ENCODE measurements at places on chromosomes 5 and 9.
A peak's percentile ranks its signal among the peaks of the same experiment; 100 is the strongest.

DNA sequence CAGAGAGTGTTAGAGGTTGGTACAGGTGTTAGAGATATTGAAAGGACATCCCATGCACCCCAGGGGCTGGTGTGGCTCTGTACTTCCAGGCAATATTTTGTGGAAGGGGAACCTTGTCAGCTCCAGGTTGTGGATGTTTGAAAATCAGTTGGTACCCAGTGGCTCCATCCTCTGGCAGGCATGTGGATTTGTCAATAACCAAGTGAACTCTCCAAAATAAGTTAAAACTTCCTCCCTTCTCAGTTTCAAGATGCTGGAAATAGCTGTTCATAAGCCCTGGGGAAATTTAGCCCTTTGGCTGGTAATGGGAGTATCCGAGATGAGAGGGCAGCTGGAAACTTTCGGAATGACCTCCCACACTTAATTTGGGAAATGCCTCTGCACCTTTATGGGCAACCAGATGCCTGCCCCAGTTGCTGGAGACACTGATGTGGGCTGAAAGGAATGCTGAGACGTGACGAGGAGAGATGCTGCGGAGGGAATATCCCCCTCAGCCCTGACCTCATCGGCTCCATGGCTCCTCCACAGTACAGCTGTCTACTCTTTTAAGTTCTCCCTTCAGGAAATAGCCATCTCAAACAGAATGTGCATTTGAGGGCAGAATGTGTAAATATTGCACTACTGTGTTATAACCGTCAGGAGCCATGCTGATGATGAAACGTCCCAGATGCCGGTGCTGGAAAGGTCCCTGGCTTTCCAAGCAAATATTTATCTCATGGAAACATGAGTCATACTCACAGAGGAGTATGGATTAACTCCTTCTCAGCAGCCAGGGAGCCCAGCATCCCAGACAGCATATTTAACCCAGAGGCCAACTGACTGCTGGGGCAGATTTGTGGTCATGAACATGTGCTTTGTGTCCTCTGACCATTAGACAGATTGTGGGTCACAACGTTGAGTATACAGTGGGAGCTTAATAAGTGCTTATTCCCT, 29.5 kb downstream of the TGFBI start:
- no peak for DNase-seq

DNA sequence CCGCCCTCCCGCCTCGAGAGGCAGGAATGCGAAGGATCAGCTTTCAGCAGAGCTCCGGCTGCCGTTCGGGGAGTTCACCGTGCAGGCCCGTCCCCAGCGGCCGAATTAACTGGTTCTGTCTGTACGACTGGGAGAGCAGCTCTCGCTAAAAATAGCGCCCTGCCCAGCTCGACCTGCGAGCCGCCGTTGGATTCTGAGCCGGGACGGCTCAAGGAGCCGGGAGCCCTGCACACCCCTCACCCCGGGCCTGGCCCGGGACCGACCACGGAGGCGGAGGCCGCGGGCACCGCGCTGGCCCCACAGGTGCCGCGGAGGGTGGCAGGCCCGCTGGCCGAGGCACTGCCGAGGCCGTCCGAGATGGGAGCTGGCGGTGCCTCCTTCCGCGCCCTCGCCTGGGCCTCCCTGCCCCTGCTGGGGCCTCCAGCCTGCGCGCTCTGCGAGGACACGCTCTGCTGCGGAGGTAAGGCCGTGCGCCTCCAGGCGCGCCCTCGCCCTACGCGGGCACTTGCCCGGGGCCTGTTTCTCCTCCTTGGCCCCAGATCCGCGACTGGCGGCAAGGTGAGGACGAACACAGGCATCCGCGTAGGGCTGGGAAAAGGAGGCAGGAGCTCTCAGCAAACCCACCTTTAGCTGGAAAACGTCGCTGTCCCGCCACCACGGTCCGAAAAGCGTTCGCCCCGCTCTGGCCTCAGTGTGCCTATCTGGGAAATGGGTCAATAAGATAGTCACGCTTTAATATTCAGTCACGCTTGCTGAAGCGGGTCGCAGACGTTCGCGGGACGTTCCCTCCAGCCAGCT, 53.1 kb upstream of the DAB2IP start:
- no peak for DNase-seq

GRCh38 chr9:79447762-79448161, 124.0 kb upstream of the TLE4 start:
- no peak for DNase-seq

- no peak for DNase-seq
Observed at GRCh38 chr5:43627028-43627427, 24.0 kb downstream of the NNT start.

DNA sequence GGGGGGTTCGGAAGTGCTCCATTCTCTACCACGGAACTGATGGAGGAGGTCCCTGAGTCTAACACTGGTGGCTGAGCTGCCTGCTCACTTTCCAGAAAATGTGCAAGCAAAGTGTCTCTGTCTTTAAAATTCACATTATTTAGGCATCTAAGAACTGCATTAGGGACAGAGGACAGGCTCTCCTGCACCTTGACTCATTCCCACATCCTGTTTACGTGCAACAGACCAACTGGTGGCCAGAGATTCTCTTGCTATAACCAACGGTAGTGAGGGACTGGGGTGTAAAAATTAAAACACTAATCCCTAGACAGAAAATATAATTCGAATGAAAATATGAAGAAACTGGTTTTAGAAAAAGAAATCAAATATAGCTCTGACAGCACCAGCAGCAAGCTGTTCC, 320.9 kb downstream of the IRX2 start:
- no peak for DNase-seq

DNA sequence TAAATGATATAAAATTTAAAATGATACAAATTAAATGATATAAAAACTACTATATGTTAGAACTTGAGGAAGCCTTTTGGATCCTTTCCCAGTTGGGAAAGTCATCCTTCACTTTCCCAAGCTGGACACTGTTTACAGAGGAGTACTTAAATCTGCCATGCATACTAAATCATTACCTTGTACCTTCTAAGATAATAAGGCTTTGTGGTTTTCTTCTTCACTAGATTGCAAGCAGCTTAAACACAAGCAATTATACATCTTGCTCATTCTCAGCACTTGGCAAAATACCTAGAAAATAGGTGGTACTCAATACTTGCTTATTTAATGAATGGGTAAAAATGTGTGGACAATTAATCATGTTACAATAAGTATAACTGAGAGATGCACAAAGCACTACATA, 666.8 kb downstream of the PTPRD start:
- no peak for DNase-seq

DNA sequence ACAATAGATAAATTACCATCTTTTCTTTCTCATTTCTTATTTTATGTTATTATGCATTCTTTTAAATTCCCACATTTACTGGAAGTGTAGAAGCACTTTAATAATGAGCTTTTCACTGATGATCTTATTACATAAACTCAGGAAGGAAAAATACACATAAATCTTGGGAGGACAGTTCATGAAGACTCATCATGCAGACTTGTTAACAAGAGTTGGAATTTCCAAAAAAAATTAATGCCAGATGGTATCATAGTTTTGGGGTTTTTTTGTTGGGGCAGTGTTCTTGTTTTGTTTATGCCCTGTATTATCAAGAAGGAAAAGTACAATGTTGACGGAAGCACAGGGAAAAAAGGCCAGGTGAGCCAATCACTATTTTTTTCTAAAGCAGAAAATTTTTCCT, 35.1 kb downstream of the CEMIP2 start:
- DNase-seq: no peak

- peak; percentile 41 for DNase-seq
Observed at GRCh38 chr9:91036826-91037510, 235.3 kb downstream of the SYK start.

- DNase-seq: no peak
Observed at GRCh38 chr5:103208460-103208859, 50.1 kb upstream of the MACIR start.

DNA sequence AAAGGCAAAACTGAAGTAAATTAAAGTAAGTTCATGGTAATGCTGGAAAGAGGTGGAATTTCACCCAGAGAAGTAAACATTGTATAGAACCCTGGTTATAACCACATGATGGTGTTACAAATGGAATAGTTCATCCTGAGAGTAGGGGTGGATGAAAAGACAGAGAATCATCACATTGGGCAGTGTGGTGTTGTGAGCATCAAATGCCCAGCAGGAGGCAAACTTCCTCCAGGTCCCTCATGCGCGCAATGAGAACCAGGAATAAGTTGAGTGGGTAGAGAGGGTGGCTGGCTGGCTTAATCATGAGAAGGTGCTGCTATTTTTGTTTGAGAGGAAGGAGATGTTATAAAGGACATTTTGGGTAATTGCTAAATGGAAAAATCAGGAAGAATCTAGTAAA, 163.3 kb upstream of the HMHB1 start:
- no peak for DNase-seq

DNA sequence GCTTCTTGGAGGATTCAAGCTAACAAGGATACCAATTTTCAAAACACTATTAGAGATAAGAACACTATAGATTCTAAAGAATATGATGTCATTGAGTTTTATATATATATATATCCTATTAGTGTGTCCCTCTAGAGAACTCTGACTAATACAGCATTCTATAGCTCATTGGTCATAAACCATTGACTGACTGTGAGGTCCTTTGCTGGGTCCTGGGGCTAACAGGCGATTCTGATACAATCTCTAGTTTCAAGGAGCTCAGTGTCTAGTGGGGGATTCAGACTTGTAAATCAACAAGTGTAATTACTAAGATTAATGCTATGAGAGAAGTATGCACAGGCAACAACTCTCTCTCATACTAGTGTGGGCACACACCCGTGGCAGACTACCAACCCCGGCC, 234.5 kb downstream of the DENND1A start:
- DNase-seq: no peak

DNA sequence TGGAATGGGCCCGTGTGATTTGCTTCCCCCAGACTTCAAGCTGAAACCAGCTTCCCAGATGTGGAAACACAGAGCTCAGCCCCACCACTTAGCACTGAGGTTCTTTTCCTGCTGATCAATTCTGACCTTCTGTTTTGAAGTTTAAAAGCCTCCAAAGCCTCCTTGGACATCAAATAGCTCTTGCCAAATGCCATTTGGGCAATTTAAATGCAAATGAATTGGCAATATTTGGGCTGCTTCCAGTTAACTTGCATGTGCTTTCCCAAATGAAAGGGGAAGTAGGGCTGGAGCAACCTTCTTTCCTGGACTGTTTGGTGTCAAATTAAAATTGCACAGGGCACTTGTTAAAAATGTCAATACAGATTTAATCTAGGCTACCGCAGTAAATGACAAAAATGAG, 710.5 kb downstream of the TLR4 start:
- no peak for DNase-seq

GRCh38 chr9:116979456-116979855, 292.4 kb downstream of the TRIM32 start:
- no peak for DNase-seq

DNA sequence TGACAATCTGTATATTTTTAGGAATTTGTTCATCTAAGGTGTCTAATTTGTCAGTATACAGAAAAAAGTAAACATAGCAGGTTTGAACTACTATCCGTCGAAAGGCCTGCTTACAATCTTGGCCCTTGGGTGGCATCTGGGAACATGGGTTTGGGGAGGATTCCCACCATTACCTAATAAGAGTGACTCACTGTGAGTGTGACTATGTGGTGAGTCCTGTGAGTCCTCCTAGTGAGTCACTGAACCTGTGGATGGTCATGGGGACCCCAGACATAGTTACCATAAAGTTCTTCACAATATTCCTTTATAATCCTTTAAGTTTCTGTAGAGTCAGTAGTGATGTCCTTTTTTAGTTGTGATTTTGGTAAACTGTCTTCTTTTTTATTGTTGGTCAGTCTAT, 37.0 kb downstream of the RNF130 start:
- DNase-seq: no peak

GRCh38 chr9:105760053-105760452, 65.7 kb downstream of the TMEM38B start:
- DNase-seq: no peak

GRCh38 chr5:93677359-93677891, 64.0 kb downstream of the POU5F2 start:
- DNase-seq: no peak

DNA sequence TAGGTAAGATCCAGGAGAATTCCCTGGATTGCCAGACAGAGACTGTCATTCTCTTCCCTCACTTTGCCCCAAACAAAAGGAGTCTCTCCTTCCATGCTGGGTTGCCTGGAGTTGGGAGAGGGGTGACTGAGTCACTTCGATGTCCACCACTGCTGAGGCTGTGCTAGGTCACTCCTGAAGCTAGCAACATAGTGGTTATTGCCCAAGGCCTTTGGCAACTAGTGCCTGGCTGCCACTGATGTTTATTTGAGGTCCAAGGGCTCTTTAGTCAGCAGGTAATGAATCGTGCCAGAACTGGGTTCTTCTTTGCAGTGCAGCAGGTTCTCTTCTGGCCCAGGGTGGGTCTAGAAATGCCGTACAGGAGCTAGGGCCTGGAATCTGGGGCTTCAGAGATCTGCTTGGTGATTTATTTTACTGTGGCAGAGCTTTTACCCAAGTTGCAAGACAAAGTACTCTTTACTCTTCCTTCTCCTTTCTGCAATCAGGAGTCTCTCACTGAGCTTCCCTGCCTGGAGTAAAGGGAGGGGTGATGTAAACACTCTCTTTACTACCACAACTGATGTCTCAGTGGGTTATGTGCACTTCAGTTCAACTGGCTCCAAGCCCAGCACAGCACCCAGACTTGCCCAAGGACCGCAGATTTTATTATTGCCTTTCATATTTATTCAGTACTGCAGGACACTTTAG, 155.7 kb upstream of the SH3GL2 start:
- no peak for DNase-seq

GRCh38 chr5:174328631-174329299, 283.3 kb downstream of the NSG2 start:
- DNase-seq: no peak

DNA sequence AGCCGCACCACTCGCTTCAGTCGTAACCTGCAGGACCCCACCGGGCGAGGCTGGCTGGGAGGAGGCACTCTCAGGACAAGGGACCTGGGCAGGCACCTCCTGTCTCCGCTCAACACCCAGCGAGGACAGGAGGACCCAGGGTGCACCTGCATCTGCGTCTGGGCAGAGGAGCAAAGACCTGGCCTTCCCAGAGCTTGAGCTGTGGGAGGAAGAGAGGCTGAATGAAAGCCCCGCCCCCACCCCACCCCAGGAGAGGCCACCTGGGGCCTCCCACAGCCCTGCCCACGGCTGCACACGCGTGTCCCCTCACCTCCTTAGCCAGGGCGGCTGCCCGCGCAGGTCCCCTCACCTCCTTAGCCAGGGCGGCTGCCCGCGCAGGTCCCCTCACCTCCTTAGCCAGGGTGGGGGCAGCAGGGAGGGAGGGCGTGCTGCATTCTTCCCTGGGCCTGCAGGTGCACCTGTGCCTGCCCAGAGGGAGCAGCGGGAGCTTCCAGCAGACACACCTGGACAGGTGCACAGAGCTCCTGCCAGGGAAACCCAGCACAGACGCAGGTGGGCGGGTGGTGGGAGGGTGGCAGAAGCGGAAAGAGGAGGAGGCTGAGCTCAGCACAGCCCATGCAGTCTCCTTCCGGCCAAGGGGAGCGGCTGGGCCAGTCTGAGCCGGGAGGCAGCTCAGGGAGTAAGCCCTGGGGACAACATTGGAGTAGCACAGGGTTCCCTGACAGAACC, 18.5 kb upstream of the SLC12A7 start:
- DNase-seq: no peak

DNA sequence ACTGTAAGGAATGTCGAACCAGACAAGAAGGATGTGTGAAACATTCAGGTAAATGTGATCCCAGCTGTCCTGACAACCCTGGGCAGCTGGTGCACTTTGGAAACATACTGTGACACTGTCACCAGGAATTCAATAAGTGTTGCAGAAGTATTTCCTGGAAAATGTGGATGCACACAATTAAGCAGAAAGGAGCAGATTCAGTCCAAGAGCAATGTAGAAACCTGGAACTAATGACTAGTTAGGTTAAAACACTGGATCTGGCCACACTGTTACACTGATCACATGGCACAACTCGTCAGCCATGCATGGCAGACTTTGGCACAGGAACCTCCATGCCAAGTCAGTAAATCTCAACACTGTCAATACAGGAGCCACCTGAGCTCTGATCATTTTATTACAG, 109.0 kb downstream of the FAM174A start:
- no peak for DNase-seq

All from stimulated activated naive B cell treated with anti-CD40 and anti-IgM and Interleukin-4, amounts not matched to agents 10 μg/mL and 1 μg/mL and 100 μg/mL, for 72 hours (primary cell).